Activated T-cell treated with anti-CD3 and anti-CD28 coated beads, Interleukin-2, amount 50 U/mL, for 1 hour (primary cell): ENCODE measurements at places on chromosomes 5 and 9.
A peak's percentile ranks its signal among the peaks of the same experiment; 100 is the strongest.

DNA sequence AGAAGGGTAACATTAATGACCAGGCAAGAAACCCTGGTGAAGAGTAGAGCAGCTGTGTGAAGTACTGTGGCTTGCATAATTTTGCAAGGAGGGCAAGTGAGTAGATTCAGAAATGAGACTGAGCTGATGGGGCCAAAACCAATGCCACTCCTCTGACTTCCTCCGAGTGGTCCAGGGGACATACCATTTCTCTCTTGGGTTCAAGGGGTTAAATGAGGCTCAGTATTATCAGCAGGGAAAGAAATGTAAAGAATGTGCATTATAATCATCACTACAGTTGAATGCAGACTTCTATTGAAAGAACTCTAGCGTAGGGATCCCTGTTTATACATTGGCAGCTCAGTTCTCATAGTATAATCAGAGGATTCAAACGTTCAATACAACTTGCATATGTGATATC is 9.9 kb downstream of the POLR3G start:
- no peak for DNase-seq

- DNase-seq, result peak; percentile 37
Observed at GRCh38 chr5:134141331-134142050, 27.0 kb downstream of the TCF7 start.

DNA sequence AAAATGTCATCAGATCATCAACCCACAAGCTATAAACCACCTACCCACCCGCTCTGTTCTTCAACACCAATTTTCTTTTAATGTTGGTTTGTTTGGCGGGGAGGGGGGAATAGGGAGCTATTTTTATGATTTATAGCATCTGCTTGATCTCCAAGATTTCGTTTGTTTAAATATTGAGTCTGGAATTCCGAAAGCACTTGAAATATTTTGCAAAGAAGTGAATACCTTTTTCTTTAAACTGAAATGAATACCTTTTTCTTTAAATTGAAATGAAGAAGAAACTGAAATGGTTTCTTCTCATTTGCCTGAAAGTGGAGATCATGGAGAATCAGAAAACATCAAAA is 49.0 kb upstream of the TENT2 start:
- no peak for DNase-seq

DNA sequence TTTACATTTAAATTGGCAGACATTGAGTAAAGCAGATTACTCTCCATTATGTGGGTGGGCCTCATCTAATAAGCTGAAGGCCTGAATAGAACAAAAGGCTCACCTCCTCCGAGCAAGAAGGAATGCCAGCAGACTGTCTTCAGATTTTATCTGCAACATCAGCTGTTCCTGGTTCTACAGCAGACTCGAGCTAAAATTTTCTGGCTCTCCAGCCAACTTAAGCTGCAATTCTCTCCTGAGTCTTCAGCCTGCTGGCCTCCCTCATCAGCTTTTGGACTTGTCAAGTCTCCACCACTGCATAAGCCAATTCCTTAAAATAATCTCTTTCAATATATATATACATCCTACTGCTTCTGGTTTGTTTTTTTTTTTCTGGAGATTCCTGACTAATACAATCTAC is 12.5 kb downstream of the TRPM3 start:
- no peak for DNase-seq

GRCh38 chr5:141809380-141810096 is 68.7 kb downstream of the PCDH1 start:
- no peak for DNase-seq

GRCh38 chr5:141001844-141002604 is 35.7 kb downstream of the PCDHAC2 start:
- no peak for DNase-seq

DNA sequence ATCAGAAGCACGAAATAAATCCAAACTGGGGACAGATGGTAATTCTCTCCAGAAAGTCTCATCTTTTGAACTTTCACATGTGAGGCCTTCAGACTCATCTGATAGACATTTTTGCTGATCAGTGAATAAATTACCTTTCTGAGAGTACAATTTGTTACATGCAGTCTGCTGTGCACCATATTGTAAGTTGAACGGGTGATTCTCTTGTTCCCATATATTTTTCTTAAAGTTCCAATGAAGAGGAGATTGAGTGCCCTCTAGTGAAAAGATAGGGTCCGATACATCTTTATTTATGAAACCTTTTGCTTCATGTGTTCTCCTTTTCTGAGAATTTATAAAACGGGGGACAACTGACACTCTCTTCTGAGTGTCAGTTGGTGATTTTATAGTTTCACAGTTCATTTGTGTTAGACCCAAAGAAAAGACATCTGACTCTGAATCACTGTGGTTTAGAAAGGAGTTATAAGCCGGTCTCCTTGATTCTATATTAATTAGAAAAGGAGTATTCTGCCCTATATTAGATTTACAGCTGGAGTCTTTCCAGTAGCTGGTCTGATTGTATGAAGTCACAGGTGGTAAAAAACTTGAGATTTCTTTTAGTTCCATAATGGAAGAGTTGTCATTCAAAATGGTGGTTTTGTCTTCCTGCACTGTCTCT is 30.4 kb downstream of the GNG10 start:
- no peak for DNase-seq

- no peak for DNase-seq
Observed at GRCh38 chr5:162514116-162514515, 446.5 kb downstream of the GABRG2 start.
